ENCODE measurements at places on chromosomes 11 and 22.

GRCh38 chr11:58788355-58789023, 56.0 kb downstream of the GLYATL2 start:
- DNase-seq = peak; percentile 73

GRCh38 chr22:29798318-29798717, 31.1 kb downstream of the UQCR10 start:
- DNase-seq = no peak

GRCh38 chr22:42883121-42883520, 26.0 kb upstream of the ARFGAP3 start:
- no peak for DNase-seq

- DNase-seq = peak; percentile 78
Measured at GRCh38 chr11:57641011-57641807, 8.5 kb downstream of the YPEL4 start.

DNA sequence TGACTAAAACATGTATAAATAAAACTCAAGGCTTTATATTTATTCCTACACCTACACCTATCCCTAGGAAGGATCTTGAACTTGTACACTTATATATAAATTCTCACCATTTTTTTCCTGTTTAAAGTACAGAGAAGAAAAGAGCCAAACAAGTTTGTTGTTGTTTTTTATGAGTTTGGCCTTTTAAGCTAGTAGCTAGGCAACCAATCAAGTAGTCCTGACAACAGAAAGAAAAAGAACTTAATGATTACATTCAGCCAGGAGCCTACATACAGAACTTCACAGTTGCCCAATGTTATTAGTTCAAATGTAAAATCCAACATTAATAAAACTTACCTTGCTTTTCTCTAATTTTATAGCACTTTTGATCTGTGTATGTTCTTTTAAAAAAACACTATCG, 316.2 kb downstream of the SOX6 start:
- no peak for DNase-seq

DNA sequence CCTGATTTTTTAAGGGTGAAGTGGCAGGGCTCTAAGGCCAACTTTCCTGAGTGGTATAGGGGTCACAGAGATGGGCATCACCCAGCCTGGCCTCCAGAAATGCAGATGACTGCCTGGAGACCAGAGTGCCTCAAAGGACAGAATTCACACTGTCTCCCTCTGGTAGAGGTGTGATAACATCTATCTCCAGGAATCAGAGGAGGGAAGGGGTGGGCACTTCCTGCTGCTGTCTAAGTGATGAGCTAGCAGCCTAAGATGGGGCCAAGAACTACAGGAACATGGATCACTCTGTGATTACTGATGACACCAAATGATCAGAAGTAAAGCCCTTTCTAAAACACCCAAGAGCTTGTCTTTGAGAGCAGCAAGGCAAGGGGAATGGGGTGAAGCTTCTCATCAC, 61.9 kb downstream of the C11orf58 start:
- DNase-seq = no peak

DNA sequence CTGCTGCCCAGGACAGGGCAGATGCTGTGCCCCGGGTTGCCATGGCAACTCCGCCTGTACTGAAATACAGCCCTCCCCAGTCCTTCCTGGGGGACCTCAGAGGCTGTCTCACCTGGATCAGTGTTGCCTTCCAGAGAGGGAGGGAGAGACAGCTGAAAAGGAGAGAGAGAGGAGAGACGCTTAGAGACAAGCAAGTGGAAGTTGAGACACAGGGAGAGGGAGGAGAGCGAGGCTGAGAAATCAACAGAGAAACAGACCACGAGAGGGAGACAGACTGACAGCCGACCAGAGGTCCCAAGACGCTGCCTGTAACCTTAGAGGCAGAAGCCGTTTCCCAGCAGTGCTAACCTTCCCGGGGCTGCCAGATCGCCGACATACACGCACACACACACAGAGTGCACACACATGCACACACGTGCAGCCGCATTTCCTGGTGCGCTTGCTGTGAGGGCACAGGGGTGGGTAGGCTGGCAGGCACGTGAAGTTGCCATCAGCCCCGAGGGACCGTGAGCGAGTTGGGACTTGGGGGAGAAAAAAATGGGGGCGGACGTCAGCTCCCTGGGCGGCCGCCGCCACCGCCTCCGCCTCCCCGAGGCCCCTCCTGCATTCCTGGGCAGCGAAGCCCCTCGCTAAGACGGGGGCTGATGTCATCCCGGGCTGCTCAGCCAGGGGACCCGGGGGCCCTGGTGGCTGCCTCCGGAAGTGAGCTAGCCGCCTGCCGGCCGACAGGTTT, 88.6 kb upstream of the CRYBB3 start:
- peak; percentile 87 for DNase-seq

- DNase-seq = no peak
Measured at GRCh38 chr11:44267750-44268613, 42.0 kb downstream of the ALX4 start.

DNA sequence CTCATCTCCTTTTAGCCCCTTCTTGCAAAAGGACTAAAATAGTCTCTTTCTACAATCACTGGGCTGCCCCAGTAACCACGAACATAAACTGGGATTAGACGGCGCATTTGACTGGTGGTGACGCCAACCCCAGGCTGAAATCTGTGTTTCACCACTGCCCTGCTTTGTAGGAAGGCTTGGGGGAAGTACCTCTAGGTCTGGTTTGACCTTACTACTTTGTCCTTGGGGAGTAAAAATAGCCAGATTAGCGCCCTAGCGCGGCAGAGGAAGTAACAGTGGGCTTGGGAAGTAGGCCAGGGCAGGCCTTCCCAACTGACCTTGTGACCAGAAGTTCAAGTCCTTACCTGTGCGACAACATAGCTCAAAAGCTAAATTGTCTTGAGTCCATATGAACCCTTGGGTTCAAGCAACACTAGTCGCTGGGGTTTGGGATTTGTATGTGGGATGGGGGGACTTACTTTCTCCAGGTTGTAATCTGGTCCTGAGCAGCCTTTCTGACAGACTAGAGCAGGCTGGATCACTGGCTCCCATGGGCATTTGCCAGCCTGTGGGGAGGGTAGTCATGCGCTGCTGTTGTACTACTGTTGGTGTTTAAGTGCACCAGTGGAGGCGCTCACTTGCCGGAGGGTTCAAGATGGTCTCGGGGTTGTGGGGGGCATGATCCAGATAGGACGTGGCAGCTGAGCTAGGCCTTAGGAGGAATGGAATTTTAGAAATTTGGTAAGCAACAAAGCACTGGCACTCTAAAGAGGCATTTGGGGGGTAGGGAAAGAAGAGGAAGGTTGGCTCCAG, 953 bp upstream of the PACS1 start:
- DNase-seq = peak; percentile 62
